ENCODE measurements at places on chromosomes 1 and 21.

DNA sequence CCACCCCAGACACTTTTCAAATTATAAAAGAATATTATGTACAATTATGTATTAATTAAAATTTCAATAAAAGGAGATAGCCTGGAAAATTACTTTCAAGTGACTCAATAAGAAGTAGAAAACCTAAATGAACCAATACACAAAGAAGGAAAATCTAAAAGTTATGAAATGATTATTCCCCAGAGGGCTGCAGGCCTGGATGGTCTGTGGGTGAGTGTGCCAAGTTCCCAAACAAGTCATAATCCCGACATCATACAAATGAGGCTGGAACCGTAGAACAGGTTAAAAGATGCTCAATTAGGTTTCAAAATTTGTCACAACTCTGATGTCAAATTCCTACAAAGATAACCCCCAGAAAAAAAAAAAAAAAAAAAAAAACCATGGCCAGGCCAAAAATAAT is 12.7 kb downstream of the SPATC1L start:
- no peak for DNase-seq

DNA sequence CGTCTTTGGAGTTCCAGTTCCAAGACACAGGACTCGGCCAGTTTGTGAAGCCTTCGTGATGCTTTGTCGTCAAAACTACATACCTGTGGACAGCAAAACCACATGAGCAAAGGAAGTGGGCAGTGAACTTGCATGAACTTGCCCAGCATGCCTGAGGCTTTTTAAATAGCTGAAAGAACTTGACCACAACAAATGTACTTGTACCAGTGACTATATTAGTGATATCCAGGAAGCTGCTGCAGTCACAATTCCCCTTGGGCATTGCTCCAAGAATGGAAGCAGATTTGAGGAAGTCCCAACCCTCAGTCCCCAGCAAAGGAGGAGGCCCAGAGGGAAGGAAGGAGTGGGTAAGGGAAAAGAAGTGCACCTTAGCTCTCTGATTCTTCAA is 2.6 kb downstream of the FUCA1 start:
- DNase-seq: no peak

DNA sequence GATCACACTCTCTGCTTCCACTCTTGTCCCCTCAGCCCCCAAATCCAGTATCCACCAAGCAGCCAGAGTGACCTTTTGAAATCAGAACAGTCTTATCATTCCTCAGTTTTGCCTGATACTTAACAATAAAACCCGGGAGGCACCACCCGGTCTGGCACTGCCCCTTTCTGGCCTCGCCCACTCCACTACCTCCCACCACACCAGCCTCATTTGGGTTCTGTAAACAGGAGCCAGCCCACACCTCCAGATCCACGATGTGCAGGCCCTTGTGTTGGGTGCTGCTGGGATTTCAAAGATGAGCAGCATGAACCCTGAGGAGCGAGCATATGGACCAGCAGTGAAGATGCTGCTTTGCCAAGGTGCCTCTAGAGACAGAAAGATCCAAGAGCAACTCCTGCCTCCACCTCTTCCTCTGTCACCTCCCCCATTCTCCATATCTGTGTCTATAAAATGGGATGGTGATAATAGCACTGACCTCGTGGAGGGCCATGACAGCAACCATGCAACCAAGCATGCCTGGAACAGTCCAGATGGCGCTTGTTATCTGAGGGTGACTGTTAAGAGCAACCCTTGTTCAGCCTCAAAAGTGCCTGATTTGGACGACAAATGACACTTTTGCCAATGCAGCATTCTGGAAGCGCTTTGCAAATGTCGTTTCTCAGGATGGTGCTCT is 136.0 kb downstream of the IGSF21 start:
- no peak for DNase-seq

GRCh38 chr1:91968334-91968733 is 19.1 kb downstream of the BRDT start:
- DNase-seq: no peak

DNA sequence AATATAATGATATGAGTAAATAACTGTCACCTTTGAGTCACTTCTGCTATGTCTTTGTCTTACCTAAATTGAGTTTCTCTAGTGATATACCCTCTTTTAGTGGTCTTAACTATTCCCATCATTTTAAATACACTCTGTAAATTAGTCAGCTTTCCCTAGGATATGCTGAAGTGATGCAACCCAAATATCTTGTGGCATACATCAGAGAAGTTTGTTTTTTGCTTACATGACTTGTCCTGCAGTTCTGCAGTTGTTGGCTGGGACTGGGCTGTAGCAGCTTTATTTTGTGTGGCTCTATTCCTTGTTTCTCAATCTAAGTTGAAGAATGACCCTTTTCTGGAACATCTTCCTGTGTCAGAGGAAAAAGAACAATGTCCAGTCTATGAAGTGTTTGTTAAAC is 76.4 kb downstream of the TTC3 start:
- no peak for DNase-seq

GRCh38 chr21:25487046-25487594 is 120.2 kb downstream of the MRPL39 start:
- no peak for DNase-seq

- DNase-seq: no peak
These were observed 724 bp downstream of the DOCK7 start for GRCh38 chr1:62687421-62687902.
